ENCODE measurements at places on chromosomes 4 and X.

DNA sequence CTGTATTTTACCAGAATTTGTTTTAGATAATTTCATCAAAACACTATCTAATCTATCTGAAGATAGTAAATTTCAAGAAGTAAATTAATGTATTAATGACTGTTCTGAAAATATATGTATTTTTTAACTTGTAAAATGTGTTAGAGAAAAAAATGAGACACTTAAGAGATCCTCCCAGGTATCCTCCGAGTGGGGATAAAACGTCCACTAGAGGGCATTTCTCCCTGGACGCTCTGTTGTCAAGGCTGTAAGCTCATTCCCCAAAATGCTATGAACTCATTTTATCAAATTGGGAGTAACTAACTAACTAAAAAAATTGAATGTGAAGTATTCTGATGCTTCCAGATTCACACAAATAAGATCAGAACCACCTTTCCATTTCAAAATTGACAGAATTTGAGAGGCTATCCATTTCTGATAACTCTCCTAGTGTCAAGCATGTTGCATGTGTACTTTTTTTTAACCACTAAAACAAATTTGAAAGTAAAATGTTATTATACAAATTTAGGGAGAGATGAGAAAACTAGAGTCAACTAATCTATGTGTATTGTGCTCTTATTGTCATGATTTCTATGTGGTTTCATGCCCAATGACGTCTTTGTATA, 337.3 kb upstream of the HS3ST1 start:
- DNase-seq: peak; percentile 28

- DNase-seq: no peak
Measured at GRCh38 chrX:959595-959994, 252.9 kb downstream of the CRLF2 start.

GRCh38 chr4:53929955-53930798, 134.2 kb downstream of the CHIC2 start:
- DNase-seq: peak; percentile 93

GRCh38 chrX:47158131-47158530, 13.1 kb downstream of the RBM10 start:
- DNase-seq: no peak

DNA sequence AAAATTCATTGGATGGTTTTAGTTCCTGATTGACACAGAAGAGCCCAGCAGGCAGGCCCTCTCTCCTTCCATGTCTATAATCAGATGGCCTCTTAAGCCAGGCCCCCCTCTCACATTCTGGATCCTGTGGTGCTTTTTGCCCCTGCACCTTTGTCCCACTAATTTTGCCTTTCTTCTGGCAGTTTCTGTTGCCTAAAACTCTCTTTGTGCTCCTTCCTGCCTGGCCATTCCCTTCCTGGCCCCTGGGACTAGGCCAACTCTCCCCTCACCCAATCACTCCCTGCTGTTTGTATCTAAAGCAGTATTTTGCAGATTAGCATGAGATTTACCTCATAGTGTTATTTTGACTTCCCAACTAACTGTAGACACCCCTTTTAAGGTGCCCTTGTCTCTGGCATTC, 42.7 kb upstream of the DDX3X start:
- DNase-seq: no peak

All from fibroblast of skin of scalp (primary cell).